ENCODE measurements at places on chromosomes 11 and 22.

DNA sequence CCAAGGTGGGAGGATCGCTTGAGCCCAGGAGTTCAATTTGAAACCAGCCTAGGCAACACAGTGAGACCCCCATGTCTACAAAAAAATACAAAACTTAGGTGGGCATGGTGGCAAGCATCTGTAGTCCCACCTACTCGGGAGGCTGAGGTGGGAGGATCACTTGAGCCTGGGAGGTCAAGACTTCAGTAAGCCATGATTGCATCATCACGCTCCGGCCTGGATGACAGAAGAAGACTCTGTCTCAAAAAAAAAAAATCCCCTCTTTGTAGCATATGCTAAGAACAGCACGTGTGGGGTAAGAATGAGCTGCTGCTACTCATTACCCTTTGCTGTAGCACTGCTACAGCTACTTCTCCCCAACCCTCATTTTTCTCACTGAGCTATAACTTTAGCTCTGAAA is 14.5 kb downstream of the UBE4A start:
- DNase-seq = no peak

GRCh38 chr11:256952-257737 is 20.4 kb downstream of the PSMD13 start:
- DNase-seq = no peak

DNA sequence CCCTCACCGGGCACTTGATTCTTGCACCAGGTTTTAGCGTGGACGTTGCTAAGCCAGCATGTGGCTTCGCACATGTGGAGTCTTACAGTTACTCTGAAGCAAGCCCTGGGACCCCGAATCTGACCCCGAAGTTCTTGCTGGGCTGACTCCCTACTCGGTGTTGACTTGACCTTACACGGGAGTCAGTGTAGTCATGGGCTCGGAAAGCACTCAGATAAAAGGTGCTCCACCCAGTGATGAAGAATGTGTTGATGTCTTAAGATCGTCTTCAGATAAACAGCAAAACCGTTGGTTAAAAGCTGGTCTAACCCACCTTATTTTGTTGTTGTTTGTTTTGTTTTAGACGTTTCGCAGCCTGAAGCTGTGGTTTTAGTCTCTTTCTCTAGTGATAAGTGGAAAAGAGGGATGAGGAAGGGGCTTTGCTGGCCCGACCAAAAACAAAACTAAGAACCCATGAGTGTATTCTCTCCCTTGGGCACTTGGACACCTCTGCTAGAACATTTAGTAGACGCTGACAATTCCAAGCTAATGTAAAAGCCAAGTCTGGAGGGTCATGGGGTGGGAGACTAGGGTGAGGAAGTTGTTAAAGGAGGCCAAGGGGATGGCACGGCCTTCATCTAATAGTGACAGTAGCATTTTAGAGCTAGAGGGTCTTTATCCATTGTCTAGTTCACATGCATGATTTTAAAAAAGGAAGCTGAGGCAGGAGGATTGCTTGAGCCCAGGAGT is 69.9 kb downstream of the BCR start:
- DNase-seq = no peak

DNA sequence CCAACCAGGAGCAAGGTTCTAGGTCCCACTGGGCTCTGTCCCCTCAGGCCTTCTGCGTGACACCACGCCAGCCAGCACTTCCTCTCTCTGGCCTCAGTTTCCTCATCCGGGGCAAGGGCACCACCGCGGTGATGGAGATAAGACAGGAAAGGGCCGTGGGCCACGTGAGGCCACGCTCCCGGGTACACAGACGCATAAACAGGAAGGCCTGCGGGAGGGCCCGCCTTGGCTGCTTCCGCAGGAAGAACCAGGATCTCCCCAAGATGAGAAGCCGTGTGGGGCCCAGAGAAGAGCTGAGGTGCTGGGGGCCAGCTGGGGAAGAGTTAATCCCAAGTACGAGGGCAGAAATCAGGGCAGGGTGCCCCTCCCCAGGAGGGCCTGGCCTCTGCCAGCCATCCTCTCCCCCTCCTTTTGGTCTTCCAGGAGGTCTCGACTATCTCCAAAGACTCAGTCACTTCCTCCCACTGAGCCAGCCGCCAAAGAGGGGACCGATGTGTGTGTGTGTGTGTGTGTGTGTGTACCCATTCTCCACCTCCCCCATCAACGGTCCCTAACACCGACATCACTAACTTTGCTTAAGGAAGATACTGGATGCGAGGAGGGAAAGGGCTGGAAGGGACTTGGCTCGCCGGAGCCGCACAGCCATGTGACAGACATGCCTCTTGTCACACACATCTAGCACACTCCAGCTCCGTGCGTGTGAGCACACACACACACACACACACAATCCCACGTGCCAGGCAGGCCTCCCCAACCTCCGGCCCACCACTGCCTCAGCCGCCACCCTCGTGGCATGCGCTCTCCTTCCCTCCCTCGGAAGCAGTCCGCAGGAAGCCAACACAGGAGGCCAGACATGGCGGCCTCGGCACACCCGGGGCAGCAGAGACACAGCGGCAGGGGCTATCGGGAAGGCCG is 1.4 kb downstream of the MFNG start:
- no peak for DNase-seq

- DNase-seq = no peak
These were observed 12.9 kb downstream of the MPEG1 start for GRCh38 chr11:59199546-59200422.

GRCh38 chr11:32830796-32831195 is 1.1 kb downstream of the PRRG4 start:
- DNase-seq = no peak

DNA sequence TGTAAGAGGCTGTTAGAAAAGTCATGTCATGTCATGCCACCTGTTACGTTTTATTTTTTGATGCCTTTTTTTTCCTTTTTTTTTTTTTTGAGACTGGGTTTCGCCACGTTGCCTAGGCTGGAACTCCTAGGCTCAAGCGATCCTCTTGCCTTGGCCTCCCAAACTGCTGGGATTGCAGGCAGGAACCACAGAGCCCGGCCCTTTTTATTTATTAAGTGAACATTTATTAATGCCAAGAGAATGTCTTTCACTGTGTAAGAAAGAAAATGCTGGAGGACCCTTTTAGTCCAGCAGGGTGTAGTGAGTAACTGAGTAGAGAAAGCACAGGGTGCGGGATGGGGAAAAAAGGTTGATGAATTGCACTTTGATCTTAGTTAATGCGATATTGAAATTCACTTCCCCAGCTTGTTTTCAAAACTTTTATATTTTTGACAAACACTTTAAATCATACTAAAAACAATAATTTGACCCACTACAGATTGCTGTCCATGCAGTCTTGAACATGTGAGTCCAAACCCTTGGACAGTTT is 2.3 kb upstream of the XBP1 start:
- no peak for DNase-seq

DNA sequence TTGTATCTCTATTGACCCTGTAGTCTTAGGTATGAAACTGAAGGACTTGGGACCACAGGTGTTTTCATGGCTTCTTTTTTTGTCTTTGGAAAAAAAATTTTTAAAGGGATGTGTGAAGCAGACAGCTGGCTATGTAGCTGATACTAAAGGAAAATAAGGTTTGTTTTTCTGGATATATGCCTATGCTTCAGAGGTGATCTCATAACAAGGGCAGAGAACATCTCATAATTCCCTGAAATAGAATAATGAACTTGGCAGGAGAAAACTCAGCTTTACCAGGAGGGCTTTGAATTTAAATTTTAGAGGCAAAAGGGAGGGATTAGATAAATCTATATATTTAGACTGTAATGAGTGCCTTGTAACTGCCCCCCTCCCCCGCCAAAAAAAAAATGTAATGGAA is 714.9 kb downstream of the OPCML start:
- no peak for DNase-seq

GRCh38 chr11:128026596-128026995 is 560.8 kb downstream of the ETS1 start:
- peak; percentile 94 for DNase-seq

GRCh38 chr11:71184421-71185210 is 67.8 kb downstream of the SHANK2 start:
- no peak for DNase-seq

DNA sequence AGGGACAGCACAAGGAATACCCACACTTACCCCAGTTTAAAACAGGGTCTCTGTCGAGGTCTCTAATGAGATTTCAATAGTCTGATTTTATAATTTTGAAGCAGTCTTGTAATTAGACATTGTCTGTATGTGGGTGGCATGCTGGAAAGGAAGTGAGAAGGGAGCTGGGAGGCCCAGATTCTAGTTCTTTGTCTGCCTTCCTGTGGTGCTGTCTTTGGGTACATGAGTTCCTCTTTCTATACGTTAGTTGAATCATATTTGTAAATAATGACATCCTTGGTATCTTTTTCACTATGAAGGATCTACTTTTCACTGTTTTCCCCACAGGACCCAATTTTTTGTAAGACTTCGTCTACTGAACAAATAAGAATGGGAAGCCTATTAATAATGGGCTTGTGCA is 42.0 kb upstream of the TENM4 start:
- DNase-seq = no peak

GRCh38 chr11:126500981-126501380 is 145.5 kb downstream of the ST3GAL4 start:
- DNase-seq = no peak

DNA sequence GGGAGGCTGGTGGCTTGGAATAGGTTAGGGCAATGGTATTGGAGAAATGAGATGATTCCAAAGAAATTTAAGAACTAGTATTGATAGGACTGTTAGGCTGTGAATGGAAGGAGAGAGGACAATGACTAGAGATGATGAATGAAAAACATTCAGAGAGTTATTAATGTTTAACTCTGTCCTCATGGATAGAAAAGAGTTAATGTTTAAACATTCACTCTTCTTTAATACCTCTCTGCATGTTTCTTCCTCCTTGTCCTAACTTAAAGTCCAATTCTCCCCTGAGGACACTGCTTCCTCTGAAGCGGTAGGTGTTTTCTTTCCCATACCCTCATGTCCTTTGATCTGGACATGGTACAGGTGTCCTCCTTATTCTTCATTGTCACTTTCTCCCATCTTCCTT is 13.4 kb downstream of the CHEK1 start:
- DNase-seq = no peak

DNA sequence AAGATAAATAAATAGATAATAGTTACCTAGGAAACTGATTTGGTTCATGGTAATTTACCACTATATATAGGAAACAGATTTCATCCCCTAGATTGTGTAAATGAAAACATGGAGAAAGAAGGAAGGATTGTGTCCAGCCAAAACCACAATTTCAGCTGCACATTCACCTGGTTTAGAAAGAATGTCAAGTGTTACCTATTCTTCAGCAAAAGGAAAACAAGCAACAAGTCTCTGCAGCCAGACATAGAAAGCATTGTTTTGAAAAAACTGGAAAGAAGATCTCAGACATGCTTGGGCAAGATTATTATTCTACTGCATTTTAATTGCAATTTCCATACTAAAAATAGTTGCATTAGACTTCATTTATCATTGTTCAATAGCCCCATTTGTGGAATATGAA is 8.8 kb upstream of the BMAL1 start:
- DNase-seq = no peak

DNA sequence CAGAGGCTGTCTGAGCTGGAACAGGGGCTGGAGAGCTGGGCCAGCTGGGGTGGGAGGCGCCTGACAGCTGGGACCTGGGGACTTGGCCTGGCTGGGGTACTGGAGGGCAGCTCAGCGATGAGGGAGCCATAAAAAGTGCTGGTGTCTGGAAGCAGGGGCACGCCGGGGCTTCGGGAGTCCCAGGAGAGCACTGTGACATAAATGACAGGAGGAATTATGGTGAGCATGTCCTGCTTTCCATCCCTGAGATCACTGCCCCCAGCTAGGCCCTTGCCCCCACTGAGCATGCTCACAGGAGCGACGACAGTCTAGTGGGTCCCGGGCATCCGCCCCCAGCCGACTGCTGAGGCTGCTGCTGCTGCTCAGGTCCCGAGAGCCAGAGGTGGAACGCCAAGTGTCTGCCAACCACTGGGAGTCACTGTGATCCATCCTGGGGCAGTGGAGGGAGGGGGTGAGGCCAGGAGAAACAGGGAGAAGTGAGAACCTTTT is 6.2 kb downstream of the ROBO4 start:
- DNase-seq = no peak

- DNase-seq = no peak
These were observed 3.4 kb upstream of the OR4C6 start for GRCh38 chr11:55658608-55659007.

DNA sequence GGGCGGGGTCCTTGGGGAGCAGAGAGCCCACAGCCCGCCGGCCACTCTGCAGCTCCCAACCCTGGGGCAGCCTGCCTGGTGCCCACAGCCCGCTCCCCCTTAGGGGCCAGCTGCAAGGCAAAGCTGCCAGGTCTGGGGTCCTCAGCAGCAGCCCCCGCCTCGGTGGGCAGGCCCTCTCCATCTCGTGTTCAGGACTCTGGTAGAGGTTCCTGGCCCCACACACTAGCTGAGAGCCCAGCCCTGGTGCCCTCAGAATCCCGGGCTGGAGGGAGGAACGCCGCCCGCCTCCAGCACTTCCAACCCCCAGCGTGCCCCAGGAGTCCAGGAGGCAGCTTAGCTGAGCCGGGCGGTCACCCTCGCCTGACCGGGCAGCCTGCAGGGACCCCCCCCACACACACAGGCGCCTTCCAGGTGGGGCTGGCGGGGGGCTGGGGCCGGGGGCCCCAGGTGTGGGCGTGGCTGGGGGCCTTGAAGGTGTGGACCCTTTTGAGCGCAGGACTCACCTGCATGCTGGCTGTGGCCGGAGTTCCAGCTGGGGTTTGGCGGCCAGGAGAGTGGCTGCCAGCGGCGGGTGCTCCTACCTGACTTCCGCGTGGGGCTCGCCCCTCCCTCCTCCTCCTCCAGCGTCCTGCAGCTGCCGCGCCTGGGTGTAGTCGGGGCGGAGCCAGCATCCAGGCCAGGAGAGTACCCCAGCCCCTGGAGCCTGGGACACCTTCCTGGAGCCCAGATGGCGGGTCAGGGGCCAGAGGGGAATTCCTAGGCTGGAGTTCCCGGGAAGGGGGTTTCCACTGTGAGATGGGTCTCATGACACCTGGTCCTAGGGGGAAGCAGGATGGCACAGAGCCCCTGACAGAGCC is at the start of gene ANO9:
ANO9 (minus strand) TSS at position 594 of the 857 bp plus-strand sequence; CDS start at position 509, 85 bp downstream.
- no peak for DNase-seq

DNA sequence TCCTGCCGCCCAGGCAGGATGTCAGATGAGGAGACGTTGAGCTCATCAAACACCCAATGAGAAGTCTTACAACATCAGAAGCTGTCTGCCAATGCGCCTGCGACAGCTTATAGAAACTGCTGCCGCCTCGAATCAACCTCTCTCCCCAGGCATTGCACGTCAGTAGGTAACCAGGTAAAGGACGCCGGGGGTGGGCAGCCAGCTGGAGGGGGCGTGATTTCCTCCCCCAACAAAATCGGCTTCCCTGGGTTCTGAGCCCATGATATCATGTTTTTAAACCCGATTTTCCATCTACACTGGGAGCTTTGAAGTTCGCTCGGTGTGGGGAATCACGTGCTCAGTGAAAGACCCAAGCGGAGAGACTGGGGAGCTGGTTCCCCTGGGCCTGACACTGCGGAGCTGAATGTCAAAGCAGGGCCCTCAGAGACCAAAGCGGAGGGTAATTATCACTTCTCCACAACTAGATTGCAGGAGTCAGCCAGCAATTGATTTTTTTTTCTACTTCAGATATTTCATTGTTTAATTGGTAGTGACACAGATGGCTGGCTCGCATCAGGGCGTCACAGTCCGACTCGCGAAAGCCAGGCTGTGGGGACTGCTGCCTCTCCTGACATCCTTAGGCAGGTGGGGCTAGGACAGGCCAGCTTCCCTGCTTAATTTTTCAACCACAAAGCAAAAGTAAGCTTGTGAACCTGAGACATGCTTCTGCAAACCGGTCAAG is 15.4 kb downstream of the FAM83F start:
- no peak for DNase-seq

- no peak for DNase-seq
These were observed 89.5 kb downstream of the ME3 start for GRCh38 chr11:86582898-86583297.

- DNase-seq = no peak
These were observed 11.2 kb downstream of the MCM5 start for GRCh38 chr22:35411102-35411501.

All from adipocyte (in vitro differentiated cells).